ENCODE measurements at places on chromosomes 1 and 21.

DNA sequence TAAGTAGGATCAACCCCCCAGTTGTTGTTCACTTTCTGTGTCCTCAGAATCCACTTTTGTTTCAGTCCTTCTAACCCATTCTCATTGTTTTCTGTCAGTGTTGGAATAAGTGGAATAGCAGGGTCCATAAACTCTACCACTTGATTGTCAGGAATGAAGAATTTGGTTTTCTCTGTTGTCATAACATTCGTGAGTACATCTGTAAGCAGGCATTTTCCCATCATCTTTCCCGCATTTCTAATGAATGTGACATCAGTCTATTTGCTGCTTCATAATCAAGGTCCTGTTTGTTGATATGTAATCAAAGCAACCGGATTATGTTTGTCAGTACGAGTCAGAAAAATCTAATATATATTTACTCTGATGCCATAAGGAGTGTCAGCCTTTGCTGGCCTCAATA lies 147.1 kb downstream of the KIF26B start:
- DNase-seq = no peak

- no peak for DNase-seq
Observed at GRCh38 chr1:23936481-23937176, 23.0 kb upstream of the PNRC2 start.

- DNase-seq = no peak
Observed at GRCh38 chr1:21261551-21262292, 28.5 kb downstream of the ECE1 start.

GRCh38 chr21:19850157-19850556 lies 1148.1 kb upstream of the NCAM2 start:
- no peak for DNase-seq

Data from stimulated activated CD4-positive, alpha-beta T cell treated with anti-CD3 and anti-CD28 coated beads, Interleukin-1b, Interleukin-23, amount 100 ng/mL, for 24 hours (primary cell).